ENCODE measurements at places on chromosomes 13 and 19.

- DNase-seq, result no peak
These were observed 124.5 kb downstream of the KCTD15 start for GRCh38 chr19:33921165-33921564.

DNA sequence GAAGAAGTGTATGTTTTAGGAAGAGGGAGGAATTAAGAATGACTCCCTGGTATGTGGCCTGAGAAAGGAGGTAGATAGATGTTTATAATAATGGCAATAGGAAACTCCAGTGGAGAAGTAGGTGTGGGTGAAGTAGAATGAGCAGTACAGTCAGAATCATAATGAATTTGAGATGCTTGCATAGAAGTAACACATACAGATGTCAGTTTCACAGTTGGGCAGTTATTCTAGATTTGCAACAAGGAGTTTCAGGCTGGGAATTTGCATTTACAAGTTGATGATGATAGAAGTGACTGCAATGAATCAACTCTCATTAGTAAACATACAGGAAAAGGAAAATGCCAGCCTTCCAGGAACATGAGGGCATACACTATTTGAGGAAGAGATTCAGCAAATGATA, 149.0 kb downstream of the SLITRK1 start:
- no peak for DNase-seq

GRCh38 chr13:80586356-80586755, 245.4 kb upstream of the SPRY2 start:
- DNase-seq, result peak; percentile 79

GRCh38 chr13:90984756-90985155, 362.7 kb upstream of the MIR17HG start:
- DNase-seq, result no peak

DNA sequence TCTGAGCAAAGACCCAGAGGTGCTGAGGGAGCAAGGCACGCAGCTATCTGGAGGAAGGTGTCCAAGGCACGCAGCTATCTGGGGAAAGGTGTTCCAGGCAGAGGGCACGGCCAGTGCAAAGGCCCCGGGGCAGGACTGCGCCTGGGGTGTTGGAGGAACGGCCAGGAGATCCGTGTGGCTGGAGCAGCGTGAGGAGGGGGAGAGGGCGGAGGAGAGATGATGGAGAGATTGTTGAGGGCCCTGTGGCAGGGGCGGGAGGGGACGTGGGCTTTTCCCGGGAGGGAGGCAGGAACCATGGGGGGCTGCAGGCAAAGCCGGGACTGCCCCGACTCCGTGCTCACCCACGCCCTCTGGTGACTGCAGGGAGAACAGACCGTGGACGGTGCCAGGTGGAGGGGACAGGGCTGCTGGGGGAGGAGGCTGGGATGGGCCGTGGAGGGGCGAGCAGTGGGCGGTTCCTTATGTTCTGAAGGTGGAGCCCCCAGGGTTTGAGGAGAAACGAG, 13.3 kb upstream of the MISP start:
- DNase-seq, result peak; percentile 55
